ENCODE measurements at places on chromosomes 11 and 22. TPM values are rescaled to one million over a fixed set of nuclear protein-coding genes. Genes with fewer than 3 reads are reported as not detected.

DNA sequence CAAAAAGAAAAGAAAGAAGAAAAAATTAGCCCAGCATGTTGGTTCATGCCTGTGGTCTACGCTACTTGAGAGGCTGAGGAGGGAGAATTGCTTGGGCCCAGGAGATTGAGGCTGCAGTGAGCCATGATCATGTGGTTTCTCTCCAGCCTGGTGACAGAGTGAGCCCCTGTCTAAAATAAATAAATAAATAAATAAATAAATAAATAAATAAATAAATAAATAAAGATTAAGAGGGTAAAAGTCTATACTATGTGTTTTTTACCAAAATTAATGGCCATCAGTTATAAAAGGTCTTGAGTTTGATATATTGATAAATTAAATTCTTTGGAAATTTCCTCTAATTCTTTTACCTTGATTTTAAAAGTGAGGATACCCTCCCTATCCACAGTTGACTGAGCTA is 25.2 kb upstream of the DEPDC7 start:
- H3K4me1 ChIP-seq = no peaks in the 10 kb centered on the region
- H3K27ac ChIP-seq = no peak overlapping the region
- no peaks in the 10 kb centered on the region for H3K27me3 ChIP-seq
- no peak overlapping the region for H3K4me3 ChIP-seq
- no peak for DNase-seq
- H3K36me3 ChIP-seq = no peaks in the 10 kb centered on the region

DNA sequence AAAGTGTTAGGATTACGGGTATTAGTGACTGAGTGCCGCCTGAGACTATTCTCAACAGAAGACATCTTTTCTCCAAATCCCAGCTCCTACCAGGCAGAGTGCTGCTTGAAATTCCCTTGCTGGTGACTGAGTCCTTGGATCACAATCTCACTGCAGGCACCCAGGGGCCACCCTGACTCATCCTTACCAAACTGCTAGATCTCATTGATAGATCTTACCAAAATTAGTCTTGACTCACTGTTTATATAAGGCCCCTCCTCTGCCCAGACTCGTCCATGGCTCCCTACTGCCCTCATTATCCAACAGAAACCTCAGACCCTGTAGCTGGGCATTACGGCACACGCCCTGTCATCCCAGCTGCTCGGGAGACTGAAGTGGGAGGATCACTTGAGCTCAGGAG is 14.7 kb downstream of the TBC1D10A start:
- H3K27me3 ChIP-seq = no peaks in the 10 kb centered on the region
- peaks cover 21% of the 10 kb centered on the region for H3K4me1 ChIP-seq

DNA sequence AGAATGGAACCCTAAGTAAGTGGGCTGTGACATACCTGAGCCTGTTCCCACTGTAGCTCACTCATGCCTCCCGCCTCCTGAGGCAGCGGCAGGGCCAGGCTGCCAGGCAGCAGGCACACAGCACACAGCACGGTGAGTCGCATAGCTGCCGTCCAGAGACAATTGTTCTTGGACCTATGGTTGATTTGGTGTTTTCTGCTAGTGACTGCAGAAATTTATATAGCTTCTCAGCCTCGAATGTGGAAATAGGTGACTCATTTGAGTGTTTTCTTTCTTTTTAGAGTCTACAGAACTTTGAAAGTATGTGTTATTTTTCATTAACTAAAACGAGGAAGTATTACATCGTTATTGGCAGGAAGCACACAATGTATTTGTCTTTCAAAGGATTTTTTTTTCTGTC is at the start of gene MMP7:
Gene MMP7 (minus strand): TSS at position 190 of the 400 bp plus-strand sequence. CDS start 47 bp downstream, at position 143.
- no peaks in the 10 kb centered on the region for H3K27me3 ChIP-seq
- no peaks in the 10 kb centered on the region for H3K4me1 ChIP-seq
- no peaks in the 10 kb centered on the region for H3K36me3 ChIP-seq
- H3K27ac ChIP-seq = no peak within 1 kb of the TSS
- no peak for DNase-seq

GRCh38 chr22:23901600-23901999 is 7.4 kb downstream of the MIF start:
- H3K27me3 ChIP-seq = no peaks in the 10 kb centered on the region
- no peak for DNase-seq
- no peak overlapping the region for H3K27ac ChIP-seq
- peaks cover 23% of the 10 kb centered on the region for H3K4me1 ChIP-seq
- no peak overlapping the region for H3K4me3 ChIP-seq

GRCh38 chr11:114244726-114245394 is 51.3 kb upstream of the NNMT start:
- no peak for DNase-seq
- no peaks in the 10 kb centered on the region for H3K36me3 ChIP-seq
- H3K27me3 ChIP-seq = no peaks in the 10 kb centered on the region
- no peak overlapping the region for H3K27ac ChIP-seq

DNA sequence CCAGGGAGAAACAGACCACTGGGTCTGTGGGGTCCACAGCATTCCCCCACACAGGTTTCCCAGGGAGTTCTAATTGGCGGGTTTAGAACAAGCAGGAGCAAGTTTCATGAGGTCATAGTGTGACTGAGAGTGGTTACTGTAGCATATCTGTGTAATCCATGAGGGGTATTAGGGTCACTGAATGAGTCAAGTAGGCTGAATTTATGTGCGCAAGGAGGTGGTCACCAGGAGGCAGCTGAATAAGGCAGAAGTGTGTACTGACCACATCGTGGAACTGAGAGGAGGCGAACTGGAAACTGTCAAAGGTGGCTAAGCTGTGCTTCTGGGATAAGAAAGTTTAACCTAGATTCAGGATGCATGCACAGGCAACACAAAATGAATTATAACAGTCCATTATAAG is 876.0 kb downstream of the METTL15 start:
- H3K27ac ChIP-seq = no peak overlapping the region
- H3K4me1 ChIP-seq = no peaks in the 10 kb centered on the region
- no peaks in the 10 kb centered on the region for H3K27me3 ChIP-seq
- no peak for DNase-seq
- H3K36me3 ChIP-seq = no peaks in the 10 kb centered on the region
- no peak overlapping the region for H3K4me3 ChIP-seq

- H3K27me3 ChIP-seq = no peaks in the 10 kb centered on the region
- no peak overlapping the region for H3K4me3 ChIP-seq
- no peak for DNase-seq
- H3K27ac ChIP-seq = no peak overlapping the region
Observed at GRCh38 chr11:86812981-86813380, 12.6 kb downstream of the PRSS23 start.

GRCh38 chr22:30430933-30431332 is 5.4 kb downstream of the MTFP1 start:
- no peak for DNase-seq
- no peaks in the 10 kb centered on the region for H3K27me3 ChIP-seq
- no peaks in the 10 kb centered on the region for H3K36me3 ChIP-seq
- H3K4me1 ChIP-seq = peaks cover 28% of the 10 kb centered on the region
- H3K27ac ChIP-seq = no peak overlapping the region

DNA sequence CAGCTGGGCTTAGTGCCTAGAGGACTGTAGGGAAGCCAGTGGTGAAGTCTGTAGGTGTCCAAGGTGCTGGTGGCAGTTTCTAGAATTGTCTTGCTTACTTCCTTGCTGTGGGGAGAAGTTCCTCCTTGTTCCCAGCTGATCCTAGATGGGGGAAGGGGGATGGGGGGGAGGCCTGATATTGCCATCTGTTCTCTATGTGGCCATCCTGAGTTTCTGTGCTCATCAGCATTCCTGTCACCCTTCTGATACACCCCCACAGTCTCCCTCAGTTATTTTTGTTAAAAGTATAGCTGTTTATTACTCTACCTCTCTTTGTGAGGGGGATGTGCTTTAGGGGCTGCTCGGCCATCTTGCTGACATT is 36.5 kb downstream of the MADD start:
- H3K27ac ChIP-seq = no peak overlapping the region
- H3K27me3 ChIP-seq = no peaks in the 10 kb centered on the region
- peaks cover 73% of the 10 kb centered on the region for H3K36me3 ChIP-seq
- no peaks in the 10 kb centered on the region for H3K4me1 ChIP-seq
- no peak for DNase-seq

GRCh38 chr11:83671289-83671688 is 385.1 kb upstream of the CCDC90B start:
- no peak overlapping the region for H3K4me3 ChIP-seq
- H3K36me3 ChIP-seq = no peaks in the 10 kb centered on the region
- no peaks in the 10 kb centered on the region for H3K27me3 ChIP-seq
- H3K4me1 ChIP-seq = no peaks in the 10 kb centered on the region
- H3K27ac ChIP-seq = no peak overlapping the region

GRCh38 chr11:10318527-10318802 is 13.6 kb downstream of the ADM start:
- H3K36me3 ChIP-seq = no peaks in the 10 kb centered on the region
- peaks cover 26% of the 10 kb centered on the region for H3K4me1 ChIP-seq
- no peak overlapping the region for H3K4me3 ChIP-seq
- no peak for DNase-seq
- peak overlapping the region; percentile 46 for H3K27ac ChIP-seq

GRCh38 chr22:46946383-46946962 is 184.0 kb downstream of the TBC1D22A start:
- H3K4me3 ChIP-seq = no peak overlapping the region
- H3K36me3 ChIP-seq = peaks cover 20% of the 10 kb centered on the region
- H3K27me3 ChIP-seq = no peaks in the 10 kb centered on the region
- no peaks in the 10 kb centered on the region for H3K4me1 ChIP-seq
- no peak overlapping the region for H3K27ac ChIP-seq
- no peak for DNase-seq

DNA sequence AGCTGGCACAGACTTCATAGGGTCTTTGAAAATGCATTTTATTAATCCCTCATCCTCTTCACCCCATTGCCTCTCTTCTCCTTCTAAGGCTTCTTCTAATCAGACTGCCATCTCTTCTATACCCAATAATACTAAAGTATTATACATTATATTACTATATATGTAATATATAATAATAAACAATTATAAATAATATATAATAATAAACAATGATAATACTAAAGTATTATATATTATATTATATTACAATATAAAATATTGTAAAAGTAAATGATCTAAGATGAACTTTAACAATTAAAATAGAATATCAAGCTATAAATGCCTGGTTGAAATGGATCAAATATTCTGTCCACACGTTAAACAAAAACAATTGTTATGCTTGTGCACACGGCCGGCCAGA is 13.0 kb downstream of the SCGB2A1 start:
- H3K27ac ChIP-seq = no peak overlapping the region
- H3K4me3 ChIP-seq = no peak overlapping the region
- no peaks in the 10 kb centered on the region for H3K4me1 ChIP-seq

GRCh38 chr11:9530901-9531625 is 42.4 kb upstream of the WEE1 start:
- DNase-seq = no peak
- no peaks in the 10 kb centered on the region for H3K27me3 ChIP-seq
- no peak overlapping the region for H3K4me3 ChIP-seq
- peaks cover 2% of the 10 kb centered on the region for H3K36me3 ChIP-seq
- H3K4me1 ChIP-seq = peaks cover 44% of the 10 kb centered on the region

DNA sequence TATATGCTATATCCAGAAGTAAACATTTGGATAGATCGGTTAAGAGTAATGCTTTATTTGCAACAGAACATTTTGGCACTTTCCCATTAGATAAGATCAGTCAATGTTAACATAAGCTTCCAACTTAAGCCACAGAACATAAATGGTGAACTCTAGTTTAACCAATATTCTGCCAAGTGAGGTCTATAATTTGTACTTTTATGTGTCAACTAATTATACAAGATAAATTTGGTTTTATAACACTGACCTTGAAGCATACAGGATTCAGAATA is 23.5 kb upstream of the BLID start:
- H3K27ac ChIP-seq = no peak overlapping the region
- H3K4me1 ChIP-seq = no peaks in the 10 kb centered on the region
- H3K4me3 ChIP-seq = no peak overlapping the region
- no peaks in the 10 kb centered on the region for H3K36me3 ChIP-seq
- DNase-seq = no peak

DNA sequence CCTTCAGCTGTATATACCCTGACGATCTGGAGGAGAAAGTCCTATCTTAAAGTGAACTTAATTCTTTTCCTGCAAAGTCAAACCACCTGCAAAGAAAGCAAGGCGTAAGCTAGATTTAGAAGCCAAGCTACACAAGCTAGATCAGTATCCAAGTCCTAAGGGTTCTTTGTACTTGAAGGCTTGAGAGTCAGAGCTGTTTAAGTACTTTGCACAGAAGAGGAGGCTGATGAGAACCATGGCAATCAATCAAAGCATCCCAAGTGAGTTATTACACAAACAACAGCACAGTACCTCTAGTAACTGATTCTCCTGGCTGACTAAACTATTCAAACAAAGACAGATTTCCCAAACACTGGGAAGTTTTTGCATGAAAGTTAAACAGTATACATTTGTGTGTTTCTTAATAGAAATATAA is 1.9 kb downstream of the CDON start:
- DNase-seq = no peak
- no peaks in the 10 kb centered on the region for H3K36me3 ChIP-seq

GRCh38 chr22:50342651-50343540 is at the start of gene PPP6R2:
PPP6R2 (plus strand) TSS chr22:50343327; CDS start chr22:50393909, 50,582 bp downstream.
- H3K36me3 ChIP-seq = peaks cover 4% of the 10 kb centered on the region
- DNase-seq = peak; percentile 73
- H3K27me3 ChIP-seq = no peaks in the 10 kb centered on the region
- peak within 1 kb of the TSS; percentile 71 for H3K27ac ChIP-seq
- peak within 1 kb of the TSS; percentile 61 for H3K4me3 ChIP-seq

DNA sequence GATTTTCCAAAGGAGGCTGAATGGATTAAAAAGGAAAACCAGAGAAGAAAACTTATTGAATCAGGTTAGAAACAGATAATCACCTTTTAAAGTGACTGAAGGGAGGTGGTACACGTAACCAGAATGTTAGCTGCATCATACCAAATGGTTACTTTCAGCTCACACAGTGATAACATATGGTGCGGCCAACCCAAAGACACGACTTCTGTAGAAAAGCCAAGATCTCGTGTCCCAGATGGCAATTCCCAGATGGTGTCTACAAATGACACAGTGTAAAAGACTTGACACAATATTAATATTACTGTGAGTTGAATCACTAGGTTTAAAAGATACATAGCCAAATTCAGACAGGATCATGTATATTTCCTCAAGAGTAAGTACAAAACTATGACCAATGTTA is 5.2 kb downstream of the PPP2R1B start:
- peak overlapping the region; percentile 72 for H3K27ac ChIP-seq
- DNase-seq = no peak
- peaks cover 52% of the 10 kb centered on the region for H3K36me3 ChIP-seq
- H3K27me3 ChIP-seq = no peaks in the 10 kb centered on the region

DNA sequence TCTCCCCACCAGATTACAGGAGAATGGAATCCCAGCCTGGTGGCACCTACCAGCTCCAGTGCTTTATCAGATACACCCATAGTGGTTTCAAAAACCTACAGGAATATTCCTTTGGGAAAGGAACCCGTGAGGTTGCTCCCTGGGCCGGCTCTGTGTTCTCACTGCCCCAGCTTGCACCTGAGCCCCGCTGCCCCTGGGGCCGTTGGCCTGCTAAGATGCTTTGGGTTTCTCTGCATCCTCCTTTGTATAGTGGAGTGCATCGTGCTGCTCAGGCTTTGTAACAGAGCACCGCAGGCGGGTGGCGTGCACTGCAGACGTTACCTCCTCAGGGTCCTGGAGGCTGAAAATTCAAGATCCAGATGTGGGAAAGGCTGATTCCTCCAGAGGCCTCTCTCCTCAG is 414.1 kb downstream of the BRD1 start:
- no peak for DNase-seq
- H3K36me3 ChIP-seq = no peaks in the 10 kb centered on the region
- no peaks in the 10 kb centered on the region for H3K27me3 ChIP-seq
- H3K27ac ChIP-seq = no peak overlapping the region
- no peaks in the 10 kb centered on the region for H3K4me1 ChIP-seq
- no peak overlapping the region for H3K4me3 ChIP-seq

- H3K4me1 ChIP-seq = no peaks in the 10 kb centered on the region
- no peak for DNase-seq
- no peaks in the 10 kb centered on the region for H3K27me3 ChIP-seq
- H3K27ac ChIP-seq = no peak overlapping the region
- no peaks in the 10 kb centered on the region for H3K36me3 ChIP-seq
- no peak overlapping the region for H3K4me3 ChIP-seq
Observed at GRCh38 chr11:111472228-111472627, 40.0 kb downstream of the BTG4 start.

LRRC51 gene
- 10.9 TPM for polyA plus RNA-seq

OR52N2 gene
- not detected for polyA plus RNA-seq

NF2 gene
- 12.1 TPM for polyA plus RNA-seq

P2RX6 gene
- 1.4 TPM for polyA plus RNA-seq
